ENCODE measurements at places on chromosomes 12 and 14.

DNA sequence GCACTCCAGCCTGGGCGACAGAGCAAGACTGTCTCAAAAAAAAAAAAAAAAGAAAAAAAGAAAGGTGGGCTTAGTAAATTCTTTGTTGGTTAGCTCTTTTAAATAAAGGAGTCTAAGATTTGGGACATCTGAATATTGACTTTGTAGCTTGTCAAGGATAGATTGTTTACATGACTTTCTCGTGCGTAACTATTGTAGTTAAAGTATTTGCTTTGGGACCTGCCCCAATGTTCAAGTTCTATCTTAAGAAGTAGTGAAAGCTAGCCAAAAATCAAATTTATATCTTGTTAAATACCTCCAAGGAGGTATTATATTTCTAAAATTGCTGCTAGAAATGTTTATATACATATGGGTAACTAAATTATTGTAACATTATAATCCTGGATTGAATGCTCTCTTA, 32.4 kb downstream of the PTPN21 start:
- no peak for DNase-seq

- DNase-seq, result peak; percentile 12
These were observed 27.9 kb upstream of the CCNT1 start for GRCh38 chr12:48744251-48745008.

DNA sequence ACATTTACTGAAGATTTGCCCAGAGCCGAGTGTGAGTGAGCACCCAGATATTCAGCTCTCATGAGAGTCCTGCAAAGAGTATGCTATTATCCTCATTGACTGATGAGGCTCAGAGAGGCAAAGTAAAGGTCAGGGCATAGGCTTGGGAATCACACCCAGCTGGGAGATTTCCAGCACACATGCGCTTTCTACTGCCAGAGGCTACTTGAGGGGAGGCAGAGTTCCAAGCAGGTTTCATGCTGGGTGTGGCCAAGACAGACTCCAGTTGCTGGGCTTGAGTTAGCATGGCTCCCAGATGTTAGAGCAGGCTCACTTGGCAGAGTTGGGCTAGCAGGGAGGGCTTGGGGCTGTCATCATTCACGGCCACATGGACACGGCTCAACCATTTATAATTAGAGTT, 14.4 kb upstream of the FAM181A start:
- DNase-seq, result no peak

DNA sequence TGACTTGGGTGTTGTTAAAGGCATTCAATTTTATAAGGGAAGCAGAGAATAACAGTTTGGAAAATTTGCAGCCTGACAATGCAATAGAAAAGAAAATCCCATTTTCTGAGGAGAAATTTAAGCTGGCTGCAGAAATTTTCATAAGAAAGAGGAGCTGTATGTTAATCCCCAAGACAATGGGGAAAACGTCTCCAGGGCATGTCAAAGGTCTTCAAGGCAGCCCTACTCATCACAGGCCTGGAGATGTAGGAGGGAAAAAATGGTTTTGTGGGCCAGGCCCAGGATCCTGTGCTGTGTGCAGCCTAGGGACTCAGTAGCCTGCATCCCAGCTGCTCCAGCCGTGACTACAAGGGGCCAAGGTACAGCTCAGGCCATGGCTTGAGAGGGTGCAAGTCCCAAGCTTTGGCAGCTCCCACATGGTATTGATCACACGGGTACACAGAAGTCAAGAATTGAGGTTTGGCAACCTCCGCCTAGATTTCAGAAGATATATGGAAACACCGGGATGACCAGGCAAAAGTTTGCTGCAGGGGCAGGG, 846.4 kb downstream of the C12orf50 start:
- no peak for DNase-seq

DNA sequence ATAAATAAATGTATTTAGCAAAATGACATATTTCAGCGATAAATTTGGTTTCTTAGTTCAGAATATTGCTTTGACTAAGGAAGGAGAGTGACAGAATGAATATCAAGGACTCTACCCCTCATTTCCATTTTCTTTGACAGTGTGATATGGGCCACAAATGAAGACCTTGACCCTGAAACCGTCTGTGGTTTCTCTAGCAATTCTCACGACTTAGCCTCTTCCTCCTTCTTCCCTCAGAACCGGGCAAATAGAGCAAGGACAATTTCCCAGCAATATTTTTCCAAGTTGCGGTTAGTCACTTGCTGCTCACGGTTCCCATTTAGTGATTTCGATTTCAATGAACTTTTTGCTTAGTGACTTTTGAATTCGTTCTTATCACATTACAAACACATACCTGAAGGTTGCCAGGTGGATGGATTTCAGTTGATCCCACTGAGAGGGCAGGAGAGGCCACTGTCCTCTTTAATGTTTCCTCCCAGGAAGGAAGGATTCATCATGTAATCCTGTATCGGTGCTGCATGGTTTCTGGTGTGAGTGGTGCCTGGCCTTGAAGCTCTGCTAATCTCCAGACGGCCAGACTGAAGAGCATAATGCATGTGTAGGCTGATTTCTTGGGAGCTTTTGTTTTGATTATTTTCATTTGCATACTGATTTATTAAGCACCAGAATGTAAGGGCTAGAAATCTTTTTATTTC, 77.6 kb downstream of the CHST11 start:
- DNase-seq, result no peak

DNA sequence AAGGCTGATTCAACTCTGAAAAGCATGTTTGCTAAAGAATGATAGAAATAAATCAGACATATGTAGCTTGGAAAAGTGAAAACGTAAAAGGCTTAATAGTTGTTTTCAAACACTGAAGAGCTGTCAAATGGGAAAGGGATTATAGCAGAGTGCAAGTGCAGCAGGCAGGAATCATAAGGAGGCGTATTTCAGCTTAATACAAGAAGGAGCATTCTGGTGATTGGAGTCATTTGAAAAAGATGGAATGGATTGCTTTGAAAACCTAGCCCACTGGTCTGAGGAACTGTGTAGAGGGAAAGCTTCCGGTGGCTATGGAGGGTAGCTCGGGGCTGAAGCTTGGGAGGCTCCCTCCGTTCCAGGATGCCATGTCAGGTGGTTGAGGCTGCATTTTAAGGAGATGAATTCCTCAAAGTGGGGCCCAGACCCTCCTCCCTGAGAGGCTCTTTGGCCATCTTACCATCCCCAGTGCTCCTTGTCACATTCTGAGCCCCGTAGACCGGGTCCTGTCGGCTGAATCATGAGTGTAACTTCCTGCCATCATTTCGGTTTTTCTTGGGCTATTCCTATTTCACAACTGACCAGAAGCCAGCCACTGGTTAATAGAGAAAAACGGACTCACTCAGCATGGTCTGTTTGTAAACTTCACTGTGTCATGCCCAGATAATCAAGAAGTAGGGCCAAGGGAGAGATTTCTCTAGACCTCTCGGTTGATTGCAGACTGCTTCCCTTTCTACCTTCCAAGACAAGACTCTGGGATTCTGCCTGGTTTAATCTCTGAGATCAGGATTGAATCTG, 6.5 kb downstream of the WNT5B start:
- DNase-seq, result no peak

GRCh38 chr14:24342889-24343288, 3.1 kb upstream of the RIPK3 start:
- DNase-seq, result no peak

GRCh38 chr12:52813885-52814709, at the start of gene KRT4:
Gene KRT4, minus strand, starts transcription at chr12:52814116. Its CDS starts 58 bp downstream, at chr12:52814058.
- DNase-seq, result peak; percentile 48

GRCh38 chr14:68961361-68961760, 17.7 kb downstream of the ACTN1 start:
- DNase-seq, result no peak

- no peak for DNase-seq
These were observed 338.0 kb downstream of the RMST start for GRCh38 chr12:97800561-97800960.

DNA sequence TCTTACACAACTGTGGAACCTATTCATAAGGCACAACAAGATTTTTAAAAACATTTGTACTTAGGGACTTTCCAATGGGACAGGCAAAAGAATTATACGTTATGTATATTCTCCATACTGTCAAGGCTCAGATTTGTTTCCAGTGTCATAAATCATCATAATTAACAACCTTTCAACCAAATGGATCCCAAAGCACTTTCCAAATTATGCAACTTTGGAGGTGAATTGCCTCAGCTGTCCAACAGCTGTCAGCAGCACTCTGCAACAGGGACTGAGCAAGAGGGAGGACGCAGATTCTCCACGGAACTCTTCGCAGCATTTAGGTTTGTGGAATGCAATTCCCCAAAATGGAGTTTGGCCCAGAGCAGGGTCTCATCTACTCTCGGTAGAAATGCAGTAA, 186.6 kb downstream of the PAX9 start:
- no peak for DNase-seq

DNA sequence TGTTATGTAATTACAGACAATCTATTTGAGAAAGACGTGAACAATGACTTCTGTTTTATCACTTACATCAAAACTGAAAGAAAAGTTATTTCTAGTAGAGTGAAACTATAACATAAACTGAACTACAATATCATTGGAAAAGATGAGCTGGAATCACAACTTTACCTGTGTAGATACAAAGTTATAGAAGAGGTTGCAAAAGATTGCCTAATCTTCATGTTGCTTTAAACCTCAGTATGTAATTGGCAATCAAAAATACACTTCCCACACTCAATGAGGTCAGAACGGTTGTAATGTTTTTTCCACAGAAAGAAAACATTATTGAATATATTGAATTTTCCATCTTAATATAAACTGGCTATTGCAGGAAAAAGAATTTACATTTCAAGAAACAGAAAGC, 37.7 kb upstream of the GXYLT1 start:
- DNase-seq, result no peak

DNA sequence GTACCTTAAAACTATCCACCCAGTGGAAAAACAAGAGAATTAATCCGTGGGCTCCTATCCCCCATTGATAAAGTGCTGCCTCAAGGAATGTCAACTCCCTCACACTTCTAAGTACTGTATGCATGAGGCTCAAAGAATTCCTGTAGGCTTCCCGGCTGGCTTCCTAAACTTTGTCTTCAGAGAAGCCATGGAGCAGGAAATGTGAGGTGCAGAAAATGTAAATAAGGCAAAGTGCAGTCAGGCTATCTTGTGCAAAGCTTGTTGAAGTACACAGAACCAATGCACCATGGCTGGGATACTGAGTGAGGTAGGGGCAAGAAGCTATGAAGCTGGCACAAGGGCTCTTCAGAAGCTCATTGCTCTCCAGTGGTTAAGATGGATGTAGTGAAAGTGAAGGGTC, 611.0 kb downstream of the FSCB start:
- no peak for DNase-seq

DNA sequence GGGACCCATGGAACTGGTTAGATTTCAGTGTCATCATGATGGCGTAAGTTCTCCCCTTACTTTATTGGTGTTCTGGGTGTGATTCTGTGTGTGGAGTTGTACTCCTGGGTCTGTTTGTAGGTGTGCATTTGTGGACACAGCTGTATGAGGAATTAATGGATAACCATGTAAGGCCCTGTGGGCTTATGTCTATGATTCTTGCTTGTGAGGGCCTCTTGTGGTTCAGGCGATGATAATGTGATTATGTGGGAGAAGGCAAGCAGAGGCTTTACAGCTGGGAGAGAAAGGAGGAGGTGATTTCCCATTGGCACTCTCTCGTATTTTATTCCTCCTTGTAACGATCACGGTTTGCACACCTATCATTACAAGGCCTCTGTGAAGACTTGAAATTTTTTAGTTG, 96.1 kb downstream of the SCN8A start:
- no peak for DNase-seq

DNA sequence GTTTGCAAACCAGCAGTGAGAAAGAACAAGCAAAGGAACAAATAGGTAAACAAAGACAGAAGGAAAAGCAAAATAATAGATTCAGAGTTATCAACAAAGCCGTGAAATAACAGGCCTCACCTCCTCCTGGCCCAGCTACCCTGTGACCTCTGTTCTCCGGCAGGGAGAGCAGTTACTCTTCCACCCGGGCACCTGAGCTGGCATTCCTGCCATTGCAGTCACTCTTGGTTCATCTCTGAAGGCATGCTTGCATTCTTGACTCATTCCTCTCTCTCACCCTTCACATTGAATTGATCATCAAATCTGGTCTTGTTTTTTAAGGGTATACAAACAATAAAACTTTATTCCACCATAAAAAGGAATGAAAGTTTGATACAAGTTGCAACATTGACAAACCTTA, 95.1 kb downstream of the TTC8 start:
- DNase-seq, result no peak
